ENCODE measurements at places on chromosomes 2 and 18.
A peak's percentile ranks its signal among the peaks of the same experiment; 100 is the strongest.

DNA sequence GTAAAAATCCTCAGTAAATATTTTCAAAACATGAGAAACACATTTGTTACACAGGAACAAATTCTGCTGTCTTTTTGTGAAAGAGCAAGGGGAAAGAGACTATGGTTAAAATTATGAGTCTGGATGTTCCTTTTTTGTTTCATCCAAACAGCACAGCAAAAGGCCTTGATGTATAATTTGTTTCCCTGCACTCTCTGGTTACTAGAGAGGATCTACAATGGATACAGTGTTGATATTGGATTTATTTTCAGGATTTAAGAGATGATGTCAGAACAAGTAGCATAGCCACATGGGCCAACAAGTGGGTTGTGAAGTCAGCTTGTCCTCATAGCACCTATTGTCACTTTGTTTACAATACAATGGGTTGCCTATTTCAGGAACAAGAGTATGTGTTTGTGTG lies 11.3 kb upstream of the ERBB4 start:
- DNase-seq = no peak

DNA sequence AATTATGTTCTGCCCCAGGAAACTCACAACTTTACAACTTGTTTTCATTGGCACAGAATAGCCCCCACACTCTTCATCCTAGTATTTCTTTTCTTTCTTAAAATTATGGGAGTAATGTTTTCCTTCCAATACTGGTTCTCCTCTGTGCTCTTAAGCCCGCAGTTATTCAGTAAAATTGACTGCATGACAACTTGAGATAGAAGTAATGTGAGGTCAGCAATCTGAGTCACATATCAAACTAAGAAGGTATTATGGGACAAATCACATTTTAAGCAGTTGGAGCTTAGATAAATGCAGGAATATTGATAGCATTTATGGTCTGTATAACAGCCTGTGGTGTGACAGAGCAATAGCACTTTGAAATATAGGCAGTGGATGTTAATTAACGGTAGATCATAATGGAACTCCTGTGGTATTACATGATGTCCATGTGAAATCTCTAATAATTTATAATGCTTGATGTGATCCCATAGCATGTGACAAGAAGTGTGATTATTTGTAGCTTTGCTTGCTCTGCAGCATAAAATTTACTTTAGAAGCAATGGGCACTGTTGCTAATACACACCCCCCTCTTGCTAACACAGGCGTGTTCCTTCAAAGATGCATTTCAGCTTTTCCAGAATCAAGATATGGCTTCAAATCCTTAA lies 351.4 kb upstream of the CDH20 start:
- no peak for DNase-seq

- DNase-seq = no peak
These were observed 80.8 kb downstream of the ATL2 start for GRCh38 chr2:38296197-38296780.

GRCh38 chr2:97757062-97757461 lies 43.7 kb downstream of the ZAP70 start:
- no peak for DNase-seq

GRCh38 chr2:203786549-203787351 lies 80.3 kb downstream of the CD28 start:
- DNase-seq = peak; percentile 79

GRCh38 chr18:79422022-79422782 lies 26.5 kb downstream of the NFATC1 start:
- peak; percentile 40 for DNase-seq

- DNase-seq = no peak
These were observed 433.2 kb upstream of the TNP1 start for GRCh38 chr2:217293046-217293445.

- DNase-seq = no peak
These were observed 126.3 kb upstream of the OSR1 start for GRCh38 chr2:19484736-19485135.

DNA sequence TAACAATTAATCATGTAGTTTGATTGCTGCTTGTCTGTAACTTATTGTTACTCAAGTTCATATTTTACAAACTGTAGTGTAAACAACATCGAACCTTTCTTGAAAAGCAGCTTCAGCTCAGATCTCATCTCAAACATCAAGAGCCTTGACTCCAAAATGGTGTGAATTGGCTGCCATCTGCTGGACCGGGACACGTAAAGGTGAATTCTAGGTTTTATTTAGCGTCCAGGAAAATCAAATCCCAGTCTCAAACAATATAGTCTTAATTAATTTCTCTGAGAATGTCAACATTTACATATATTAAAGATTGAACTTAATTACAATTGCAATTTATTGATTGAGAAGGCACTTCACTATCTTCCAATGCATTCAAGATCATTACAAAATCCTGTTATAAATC lies 453.0 kb downstream of the GALR1 start:
- no peak for DNase-seq

GRCh38 chr18:51077217-51077616 lies 47.2 kb downstream of the SMAD4 start:
- DNase-seq = no peak

GRCh38 chr18:59148192-59148591 lies 8.5 kb downstream of the SEC11C start:
- no peak for DNase-seq

GRCh38 chr2:205748639-205749038 lies 66.3 kb downstream of the NRP2 start:
- no peak for DNase-seq

DNA sequence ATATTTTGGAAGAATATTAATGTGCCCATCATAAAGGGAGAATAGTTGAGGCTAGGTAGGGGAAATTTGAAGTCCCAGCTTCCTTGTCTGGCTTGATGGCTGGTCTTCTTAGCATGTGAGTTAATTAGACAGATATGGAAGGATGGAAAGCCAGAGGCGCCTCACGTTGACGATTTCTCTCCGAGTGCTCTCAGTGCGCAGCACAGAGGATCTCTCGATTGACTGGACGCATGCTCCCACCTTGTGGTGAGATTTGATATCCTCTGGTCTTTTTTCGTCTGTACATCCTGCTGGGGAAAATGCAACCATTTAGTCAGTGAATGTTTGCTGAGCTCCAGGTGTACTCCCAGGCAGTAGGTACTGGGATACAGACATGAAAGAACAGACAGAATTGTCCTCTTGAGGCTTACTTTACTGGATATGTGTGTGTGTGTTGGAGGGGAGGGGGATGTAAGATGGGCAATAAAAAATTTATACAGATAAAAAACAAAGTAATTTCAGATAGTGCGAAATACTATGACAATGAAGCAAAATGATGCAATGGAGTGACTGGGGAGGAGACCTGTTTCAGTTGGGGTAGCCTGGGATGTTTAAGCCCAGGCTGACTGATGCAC lies 66.9 kb upstream of the ZNG1B start:
- DNase-seq = peak; percentile 58

- no peak for DNase-seq
These were observed 72.6 kb downstream of the EPAS1 start for GRCh38 chr2:46369783-46370182.

DNA sequence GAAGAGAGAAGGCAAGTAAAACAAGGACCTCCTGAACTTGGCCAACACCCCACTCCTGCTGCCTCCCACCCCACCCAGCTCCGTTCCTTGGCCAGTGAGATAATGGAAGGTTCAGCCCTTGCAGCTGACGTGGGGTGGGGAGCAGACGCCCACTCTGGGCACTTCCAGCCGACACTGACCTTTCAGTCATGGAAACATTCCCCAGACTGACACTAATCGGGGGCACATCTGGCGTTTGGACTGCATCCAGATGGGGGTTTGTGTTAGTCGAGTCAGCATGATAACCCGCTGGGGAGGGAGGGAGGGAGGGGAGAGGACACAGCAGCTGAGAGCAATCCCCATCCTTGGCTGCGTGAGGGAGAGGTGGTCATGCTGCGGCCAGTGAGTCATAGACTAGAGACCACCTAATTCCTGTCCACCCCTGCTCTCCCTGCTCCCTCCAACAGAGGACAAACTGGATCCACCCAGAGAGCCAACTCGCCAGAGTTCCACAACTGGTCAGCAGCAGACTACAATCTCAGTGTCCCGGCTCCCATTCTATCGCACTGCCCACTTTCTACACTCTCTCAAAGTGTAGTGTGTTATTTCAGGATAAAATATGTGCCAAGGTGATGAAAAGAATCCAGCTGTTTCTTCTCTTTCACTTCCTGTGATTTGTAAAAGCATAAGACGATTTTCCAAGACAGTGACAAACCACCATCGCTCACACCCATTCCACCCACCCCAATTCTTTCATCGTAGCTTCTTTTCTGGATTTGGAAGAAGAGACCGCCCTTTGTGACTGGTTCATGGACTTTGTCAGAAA lies 115.4 kb upstream of the PKDCC start:
- peak; percentile 94 for DNase-seq

DNA sequence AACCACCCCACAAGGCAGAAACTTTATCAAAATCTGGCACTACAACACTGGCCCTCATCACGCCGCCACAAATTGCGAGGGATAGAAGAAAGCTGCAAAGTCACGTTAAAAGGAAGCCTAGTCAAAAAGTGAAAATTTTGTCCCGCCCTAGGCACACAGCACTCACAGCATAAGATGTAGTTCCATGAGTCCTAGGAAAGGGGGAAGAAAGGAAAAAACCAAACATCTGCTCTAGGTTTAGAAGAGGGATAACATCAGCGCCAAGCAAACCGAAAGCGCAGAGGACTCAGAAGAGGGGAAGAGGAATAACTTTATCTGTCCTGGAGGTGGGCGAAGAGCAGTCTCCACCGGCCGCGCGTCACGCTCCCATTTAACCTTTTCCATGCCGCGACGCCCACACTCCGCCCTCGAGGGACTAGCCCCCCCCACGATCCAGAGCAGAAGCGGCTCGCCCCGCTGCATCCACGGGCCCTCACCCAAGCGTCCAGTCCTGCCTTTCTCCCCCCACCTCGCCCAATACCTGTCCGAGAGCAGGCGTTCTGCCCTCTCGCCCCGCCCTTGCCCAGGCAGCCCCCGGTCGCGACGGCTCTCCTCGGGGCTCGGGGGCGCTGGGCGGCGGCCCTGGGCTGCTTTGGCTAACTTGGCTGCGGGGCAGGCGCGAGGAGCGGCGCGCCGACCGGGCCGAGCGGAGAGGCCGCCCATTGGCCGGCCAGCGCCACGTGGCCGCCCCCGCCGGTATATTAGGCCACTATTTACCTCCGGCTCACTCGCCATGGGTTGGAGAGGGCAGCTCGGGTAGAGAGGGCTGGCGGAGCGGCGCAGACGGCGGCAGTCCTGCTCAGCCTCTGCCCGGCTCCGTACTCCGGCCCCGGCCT lies at the start of gene HOXD1:
HOXD1 (plus strand) TSS at position 770 of the 875 bp plus-strand sequence. CDS start 134 bp downstream, outside the sequence.
- no peak for DNase-seq

GRCh38 chr2:66832646-66833435 lies 397.9 kb downstream of the MEIS1 start:
- no peak for DNase-seq

- no peak for DNase-seq
These were observed 4.4 kb upstream of the PAX3 start for GRCh38 chr2:222303045-222303827.

GRCh38 chr2:120910164-120910563 lies 174.5 kb downstream of the GLI2 start:
- DNase-seq = no peak

DNA sequence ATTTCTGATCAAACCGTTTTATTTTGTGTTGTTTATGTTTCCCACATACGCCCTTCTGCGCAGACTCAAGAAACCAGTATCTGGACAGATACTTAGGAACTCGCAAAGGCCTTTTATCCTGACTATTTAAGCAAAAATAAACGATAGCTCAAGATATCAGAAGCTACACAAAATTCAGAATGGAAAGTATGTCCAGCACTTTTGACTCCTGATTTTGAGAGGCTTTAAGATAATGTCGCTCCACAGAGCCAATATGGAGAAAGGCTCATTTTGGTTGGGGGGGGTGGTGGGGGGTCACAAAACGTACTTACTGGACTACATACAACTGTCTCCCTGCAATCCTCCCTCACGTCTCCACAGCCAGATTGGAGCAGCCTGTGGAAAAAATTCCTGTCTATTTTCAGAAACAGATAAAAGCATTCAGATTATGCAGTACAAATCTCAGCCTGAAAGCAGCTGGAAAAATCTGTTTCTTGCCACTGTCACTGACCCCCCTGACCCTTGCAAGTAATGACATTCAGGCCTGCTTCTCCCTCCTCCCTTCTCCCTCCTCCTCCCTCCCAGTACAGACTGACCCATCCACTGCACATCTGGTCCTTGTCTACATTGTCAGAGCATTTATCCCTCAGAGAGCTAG lies 34.9 kb upstream of the LCLAT1 start:
- DNase-seq = no peak

GRCh38 chr2:79129260-79129659 lies 9.0 kb downstream of the REG1A start:
- no peak for DNase-seq

- no peak for DNase-seq
These were observed 3.6 kb downstream of the ZC3H8 start for GRCh38 chr2:112251271-112251670.

DNA sequence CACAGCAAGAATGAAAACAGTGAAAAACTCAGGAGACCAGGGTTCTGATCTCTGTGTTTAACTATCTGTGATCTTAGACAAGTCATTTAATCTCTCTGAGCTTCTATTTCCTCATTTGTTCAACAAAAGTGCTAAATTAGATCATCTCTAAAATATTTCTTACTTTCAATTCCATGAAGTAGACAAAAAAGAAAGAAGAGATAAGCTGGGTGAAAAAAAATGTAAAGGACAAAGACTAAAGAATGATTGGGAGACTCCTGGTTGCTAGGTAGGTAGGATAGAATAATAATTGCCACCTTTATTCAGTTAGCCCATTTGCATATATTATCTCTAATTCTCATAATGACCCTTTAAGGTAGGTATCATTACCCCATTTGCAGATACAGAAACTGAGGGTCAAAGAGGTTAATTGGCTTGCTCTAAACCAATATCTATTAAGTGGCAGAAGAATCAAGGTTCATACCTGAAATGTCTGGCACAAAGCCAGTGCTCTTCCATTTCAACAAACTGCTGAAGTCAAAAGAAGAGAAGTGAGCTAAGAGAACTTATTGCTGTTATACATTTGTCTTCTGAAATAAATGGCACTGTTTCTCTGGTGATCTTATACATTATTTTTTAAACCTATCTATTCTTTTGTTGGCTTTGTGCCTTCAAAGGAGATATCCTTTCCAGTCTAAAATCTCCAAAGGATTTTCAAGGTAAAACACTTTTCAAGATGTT lies 141.7 kb downstream of the OTX1 start:
- DNase-seq = no peak

GRCh38 chr2:113164930-113165585 lies 8.7 kb upstream of the PSD4 start:
- DNase-seq = no peak

GRCh38 chr2:40127146-40127545 lies 324.7 kb downstream of the SLC8A1 start:
- DNase-seq = no peak

GRCh38 chr2:84970210-84970867 lies 622 bp upstream of the KCMF1 start:
- no peak for DNase-seq

DNA sequence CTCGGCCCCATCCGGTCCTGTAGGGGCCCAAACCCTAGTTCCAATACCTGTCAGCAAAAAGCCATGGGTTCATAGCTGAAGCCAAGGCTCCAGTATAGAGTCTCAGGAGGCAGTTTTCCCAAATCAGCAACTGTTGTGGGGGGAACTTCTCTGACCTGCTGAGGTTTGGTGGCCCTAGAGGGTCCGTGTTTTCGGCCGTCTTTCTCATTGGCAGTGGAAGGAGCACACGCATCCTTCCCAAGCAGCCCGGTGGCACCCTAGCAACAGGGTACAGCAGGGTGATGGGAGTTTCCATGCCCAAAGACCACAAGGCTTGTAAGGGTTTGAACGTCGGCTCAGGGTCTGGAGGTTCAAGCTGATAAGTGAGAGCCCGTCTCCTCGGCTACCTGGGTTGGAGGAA lies 6.6 kb downstream of the FOSL2 start:
- no peak for DNase-seq

GRCh38 chr2:211204456-211204855 lies 648.1 kb downstream of the CPS1 start:
- no peak for DNase-seq

- no peak for DNase-seq
These were observed 215.8 kb downstream of the FSIP2 start for GRCh38 chr2:185954389-185954788.

All from fibroblast of the conjunctiva (primary cell).